ENCODE measurements at places on chromosomes 5 and 9.

DNA sequence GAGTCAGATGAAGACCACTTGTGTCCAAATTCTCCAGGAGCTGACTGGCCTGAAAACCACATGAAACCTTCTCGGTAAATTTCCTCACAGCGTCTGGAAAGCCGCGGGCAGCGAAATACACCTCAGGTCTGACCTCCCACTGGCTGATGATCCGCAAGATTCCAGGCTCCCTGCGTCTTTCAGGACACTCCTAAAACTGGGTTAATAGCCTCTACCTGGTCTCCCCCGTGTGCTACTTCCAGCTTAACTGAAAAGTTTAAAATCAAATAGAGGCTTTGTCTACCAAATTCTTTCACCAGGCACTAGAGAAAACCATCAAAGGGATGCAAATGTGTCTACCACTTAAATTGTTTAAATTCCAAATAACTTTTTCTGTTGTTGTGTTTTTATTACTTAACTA lies 312.6 kb downstream of the DRD1 start:
- DNase-seq, result peak; percentile 71

- no peak for DNase-seq
Measured at GRCh38 chr5:135426102-135427082, 20.8 kb downstream of the DCANP1 start.

- DNase-seq, result no peak
Measured at GRCh38 chr9:111158363-111158762, 120.1 kb upstream of the LPAR1 start.

- no peak for DNase-seq
Measured at GRCh38 chr9:21903380-21903965, 90.7 kb downstream of the CDKN2A start.

DNA sequence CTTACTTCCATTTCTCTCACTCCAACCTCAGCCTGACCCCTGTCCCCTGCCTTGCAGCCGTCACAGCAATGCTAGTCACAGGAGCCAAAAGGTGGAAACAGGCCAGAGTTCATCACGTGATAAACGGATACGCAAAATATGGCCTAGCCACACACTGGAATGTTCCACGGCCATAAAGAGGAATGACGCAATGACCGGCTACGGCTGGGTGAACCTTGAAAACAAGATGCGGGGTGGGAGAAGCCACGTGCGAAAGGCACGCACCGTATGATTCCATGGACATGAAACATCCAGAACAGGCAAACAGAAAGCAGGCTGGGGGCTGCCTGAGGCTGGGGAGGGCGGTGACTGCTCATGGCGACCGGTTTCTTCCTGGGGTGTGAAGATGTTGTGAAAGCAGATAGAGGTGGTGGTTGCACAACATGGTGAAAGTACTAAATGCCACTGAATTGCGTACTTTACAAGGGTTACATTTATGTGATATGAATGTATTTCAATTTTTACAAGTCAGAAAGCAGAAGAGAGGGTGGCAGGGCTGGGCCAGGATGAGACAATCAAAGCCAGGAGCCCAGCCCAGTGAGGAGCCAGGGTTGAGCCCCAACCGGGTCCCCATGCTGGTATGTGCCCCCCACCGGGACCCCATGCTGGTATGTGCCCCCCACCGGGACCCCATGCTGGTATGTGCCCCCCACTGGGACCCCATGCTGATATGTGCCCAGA lies 117.8 kb upstream of the SARDH start:
- DNase-seq, result no peak

All from ELF-1 (cell line).